ENCODE measurements at places on chromosomes 3 and 15.

DNA sequence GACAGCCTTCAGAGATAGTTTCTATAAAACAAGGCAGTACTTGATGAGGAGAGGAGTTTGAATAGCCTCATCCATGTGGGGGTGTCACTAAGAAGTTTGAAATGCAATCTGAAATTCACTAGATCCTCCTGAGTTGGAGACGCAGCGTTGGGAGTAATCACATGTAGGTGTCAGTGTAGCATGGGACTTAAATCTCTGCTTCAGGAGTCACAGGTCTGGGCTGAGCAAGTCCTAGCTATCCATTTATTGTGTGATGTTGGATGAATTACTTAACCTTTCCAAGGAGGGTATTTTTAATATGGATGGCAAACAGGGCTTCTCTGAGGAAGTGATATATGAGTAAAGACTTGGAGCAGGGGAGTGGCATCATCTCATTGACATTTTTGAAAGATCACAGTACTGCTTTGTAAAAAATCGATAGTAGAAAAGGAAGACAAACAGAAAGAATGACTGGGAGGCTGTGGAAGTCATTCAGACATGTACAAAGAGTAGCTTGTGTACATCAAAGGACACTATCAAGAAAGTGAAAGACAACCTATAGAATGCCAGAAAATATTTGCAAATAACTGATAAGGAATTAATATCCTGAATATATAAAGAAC, 17.1 kb downstream of the CP start:
- DNase-seq = no peak

DNA sequence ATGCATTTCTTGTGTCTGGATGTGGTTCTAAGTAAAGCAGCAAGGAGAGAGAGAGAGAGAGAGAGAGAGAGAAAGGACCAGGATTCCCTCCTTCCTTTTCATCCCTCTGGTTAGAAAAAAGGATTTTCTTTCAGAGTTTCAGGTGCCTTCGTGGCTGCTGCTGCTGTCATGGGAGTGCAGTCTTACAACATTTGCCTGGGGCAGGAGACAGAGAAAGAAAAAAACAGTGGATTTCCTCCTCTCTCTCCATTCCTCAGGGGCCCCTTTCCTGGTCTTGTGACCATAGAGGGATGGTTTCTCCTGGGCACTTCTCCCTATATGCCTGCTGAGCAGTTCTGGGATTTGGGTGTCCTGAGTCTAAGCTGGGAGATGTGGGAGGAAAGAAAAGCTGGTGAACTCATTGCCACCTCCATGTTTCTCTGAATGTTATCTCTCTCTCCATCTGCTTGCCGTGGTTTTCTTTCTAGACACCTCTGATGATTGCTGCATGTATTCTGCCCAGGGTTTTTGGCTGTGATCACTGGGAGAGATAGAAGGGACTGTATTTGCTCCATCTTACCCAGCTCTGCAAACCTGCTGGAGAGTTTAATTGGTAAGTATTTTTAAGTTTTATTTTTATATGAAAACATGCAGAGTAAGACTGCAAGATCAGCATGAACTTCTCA, 142.4 kb upstream of the RGMA start:
- no peak for DNase-seq

DNA sequence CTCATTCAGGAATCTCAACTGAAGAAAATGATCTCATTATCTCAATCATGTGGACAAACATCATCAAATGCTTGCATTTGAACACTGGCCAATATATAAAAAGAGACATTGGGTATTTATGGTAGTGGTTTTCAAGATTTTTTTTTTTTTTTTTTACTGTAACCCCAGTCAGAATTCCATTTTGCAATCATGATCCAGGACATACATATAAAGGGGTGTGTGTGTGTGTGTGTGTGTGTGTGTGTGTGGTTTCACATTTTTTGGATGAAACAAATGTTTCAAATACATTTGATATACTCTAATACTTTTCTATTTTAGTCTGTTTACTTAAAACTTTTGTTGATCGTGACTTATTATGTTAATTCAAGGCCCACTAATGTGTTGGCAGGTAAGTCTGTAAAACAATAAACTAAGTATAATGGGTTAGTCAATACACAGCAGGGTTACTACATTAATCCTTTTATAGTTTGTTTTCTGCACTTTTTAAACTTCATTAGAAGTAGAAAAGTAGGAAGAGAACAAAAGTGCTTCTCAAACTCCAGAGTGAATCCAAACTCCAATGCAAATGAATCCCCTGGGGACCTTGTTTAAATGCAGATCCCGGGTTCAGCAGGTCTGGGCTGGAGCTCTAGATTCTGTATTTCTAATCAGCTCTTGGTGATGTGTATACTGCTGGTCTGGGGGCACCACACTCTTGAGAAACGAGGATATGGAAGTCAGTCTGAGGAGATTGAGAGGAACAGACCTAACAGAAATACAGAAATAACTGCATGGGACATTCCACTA, 17.6 kb downstream of the THRB start:
- no peak for DNase-seq

GRCh38 chr3:31922962-31923361, 58.1 kb downstream of the OSBPL10 start:
- no peak for DNase-seq

- DNase-seq = no peak
These were observed 70.1 kb upstream of the GLCE start for GRCh38 chr15:69090197-69090948.

GRCh38 chr3:17800232-17800631, 57.8 kb upstream of the TBC1D5 start:
- no peak for DNase-seq

DNA sequence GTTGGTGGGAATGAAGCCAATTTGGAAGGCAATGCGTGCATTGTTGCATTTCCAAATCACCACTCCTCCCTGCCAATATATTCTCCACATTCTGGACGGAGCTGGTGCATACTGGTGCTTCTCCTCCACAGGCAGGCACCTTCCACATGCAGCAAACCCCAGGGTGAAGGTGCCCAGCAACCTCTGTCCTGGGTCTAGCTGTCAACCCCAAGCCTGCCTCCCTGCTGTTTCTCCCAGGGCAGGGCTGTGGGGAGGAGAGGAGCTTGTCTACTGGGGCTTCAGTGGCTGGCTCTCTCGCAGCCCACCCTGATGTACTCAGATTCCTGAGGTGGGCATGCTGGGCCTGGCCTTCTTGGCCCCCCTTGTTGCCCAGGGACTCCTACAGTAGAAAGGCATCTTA, 20.1 kb downstream of the GASK1A start:
- no peak for DNase-seq

DNA sequence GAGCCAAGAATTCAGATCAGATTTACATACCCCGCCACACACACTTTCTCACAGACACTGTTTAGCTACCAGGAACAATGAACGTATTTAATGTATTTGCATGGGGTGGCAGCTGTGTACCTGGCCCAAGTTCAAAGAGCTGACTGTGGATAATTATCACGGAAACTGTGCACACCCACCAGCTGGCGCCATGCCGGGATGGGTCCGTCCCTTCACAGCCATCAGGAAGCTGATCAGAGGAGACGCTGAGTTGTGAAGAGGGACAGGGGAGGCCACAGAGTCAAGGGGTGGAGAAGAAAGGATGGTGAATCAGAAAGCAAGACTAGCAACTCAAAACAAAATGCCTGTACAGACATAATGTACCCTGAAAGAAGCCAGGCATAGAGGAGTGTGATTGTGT, 13.1 kb upstream of the PLA2G4D start:
- DNase-seq = no peak

DNA sequence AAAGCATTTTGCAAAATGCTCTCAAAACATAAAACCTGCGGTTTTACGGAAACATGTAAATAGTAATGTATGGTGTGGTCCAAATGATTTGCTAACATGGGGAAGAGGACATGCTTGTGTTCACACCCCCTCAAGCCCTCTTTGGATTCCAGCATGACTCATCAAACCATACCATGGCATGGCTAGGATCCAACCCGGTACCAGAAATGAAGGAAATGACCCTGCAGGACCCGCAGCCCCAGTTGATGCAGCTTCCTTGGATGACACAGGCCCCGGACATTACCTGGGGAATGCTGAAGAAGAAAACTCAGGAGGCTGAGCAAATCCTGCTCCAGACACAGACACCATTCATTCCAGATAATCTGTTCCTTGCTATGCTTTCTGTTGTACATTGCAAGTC, 222.9 kb downstream of the DTWD1 start:
- no peak for DNase-seq

GRCh38 chr15:43153269-43153668, 19.9 kb downstream of the TMEM62 start:
- DNase-seq = no peak

- no peak for DNase-seq
These were observed 48.7 kb downstream of the PRICKLE2 start for GRCh38 chr3:64176461-64176996.

- no peak for DNase-seq
These were observed 30.1 kb upstream of the NANOGP8 start for GRCh38 chr15:35115155-35115725.

GRCh38 chr3:47250309-47251060, 32.1 kb downstream of the KIF9 start:
- peak; percentile 31 for DNase-seq

DNA sequence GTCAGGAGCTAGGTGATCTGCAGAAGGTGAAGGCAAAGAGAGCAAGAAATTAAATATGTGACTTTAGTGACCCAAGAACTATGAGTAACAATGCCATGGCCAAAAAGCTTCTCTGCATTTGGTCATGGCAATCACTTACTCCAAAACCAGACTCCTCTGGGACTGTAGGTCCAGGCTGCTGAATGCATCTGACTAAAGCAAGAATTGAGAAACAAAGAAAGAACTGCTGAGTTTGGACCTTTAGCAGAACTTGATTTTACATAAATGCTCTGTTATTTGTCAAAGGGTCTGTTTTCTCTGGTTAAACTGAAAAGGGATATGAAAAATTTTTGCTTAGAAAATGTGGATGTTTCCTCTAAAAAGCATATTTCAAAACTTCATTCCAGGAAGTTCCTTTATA, 1102.2 kb downstream of the IGSF11 start:
- DNase-seq = no peak

DNA sequence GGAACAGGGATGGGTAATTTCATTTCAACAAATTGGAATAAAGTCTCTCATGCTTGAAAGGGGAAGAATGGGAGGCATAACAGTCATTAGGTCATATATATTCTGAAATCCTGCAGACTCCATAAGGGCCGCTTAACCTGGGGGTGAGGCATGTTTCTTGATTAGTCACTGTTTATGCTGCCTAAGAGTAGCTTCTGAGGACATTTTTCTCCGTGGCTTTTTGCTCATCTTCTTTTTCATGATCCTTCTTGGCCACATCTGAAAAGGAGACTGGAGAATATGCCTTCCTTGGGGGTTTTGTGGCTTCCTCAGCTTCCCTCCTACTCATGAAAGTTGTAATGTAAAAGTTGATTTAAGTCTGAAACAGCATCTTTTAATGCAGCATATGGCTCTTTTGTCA, 20.0 kb upstream of the CFAP20DC start:
- DNase-seq = no peak

DNA sequence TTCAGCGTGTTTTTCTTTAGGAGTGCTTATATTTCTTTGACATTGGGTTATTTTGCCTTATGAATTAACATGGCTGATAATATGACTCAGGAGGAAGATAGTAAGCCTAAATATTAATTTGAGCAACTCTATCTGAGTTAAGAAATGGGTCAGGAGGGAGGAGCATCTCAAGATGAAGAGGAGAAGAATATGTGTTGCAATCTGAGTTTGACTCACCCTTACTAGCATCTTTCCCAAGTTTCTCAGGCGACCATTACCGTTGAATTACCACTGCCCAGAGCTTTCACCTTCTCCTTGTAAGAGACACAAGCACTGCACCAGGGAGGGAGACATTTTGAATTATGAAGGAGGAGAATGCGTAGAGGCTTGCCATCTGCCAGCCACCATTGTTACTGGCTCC, 138.3 kb upstream of the MYRIP start:
- no peak for DNase-seq
